ENCODE measurements at places on chromosomes 13 and 19.

DNA sequence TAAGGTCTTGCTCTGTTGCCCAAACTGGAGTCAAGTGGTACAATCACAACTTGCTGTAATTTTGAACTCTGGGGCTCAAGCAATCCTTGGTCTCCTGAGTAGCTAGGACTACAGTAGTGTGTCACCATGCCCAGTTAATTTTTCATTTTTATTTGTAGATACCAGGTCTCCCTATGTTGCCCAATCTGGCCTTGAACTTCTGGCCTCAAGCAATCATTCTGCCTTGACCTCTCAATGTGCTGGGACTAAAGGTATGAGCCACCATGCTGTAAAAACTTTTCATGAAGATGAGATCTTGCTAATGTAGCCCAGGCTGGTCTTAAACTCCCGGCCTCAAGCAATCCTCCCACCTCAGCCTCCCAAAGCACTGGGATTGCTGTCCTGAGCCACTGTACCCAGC, 15.1 kb upstream of the NAA16 start:
- H3K27ac ChIP-seq = no peak overlapping the region
- H3K36me3 ChIP-seq = no peaks in the 10 kb centered on the region
- DNase-seq = no peak
- no peaks in the 10 kb centered on the region for H3K27me3 ChIP-seq

GRCh38 chr13:51112771-51113170, 1.7 kb upstream of the C13orf42 start:
- H3K4me1 ChIP-seq = no peaks in the 10 kb centered on the region
- H3K27ac ChIP-seq = no peak overlapping the region
- no peaks in the 10 kb centered on the region for H3K27me3 ChIP-seq
- no peaks in the 10 kb centered on the region for H3K36me3 ChIP-seq
- DNase-seq = no peak
- no peak overlapping the region for H3K4me3 ChIP-seq

GRCh38 chr19:48330012-48330681, 4.8 kb downstream of the EMP3 start:
- peak overlapping the region; percentile 91 for H3K27ac ChIP-seq
- DNase-seq = peak; percentile 81
- no peaks in the 10 kb centered on the region for H3K27me3 ChIP-seq
- H3K4me3 ChIP-seq = no peak overlapping the region
- no peaks in the 10 kb centered on the region for H3K36me3 ChIP-seq

GRCh38 chr19:12350890-12351197, 14.6 kb downstream of the ZNF442 start:
- H3K4me1 ChIP-seq = no peaks in the 10 kb centered on the region
- no peaks in the 10 kb centered on the region for H3K27me3 ChIP-seq
- H3K36me3 ChIP-seq = no peaks in the 10 kb centered on the region
- DNase-seq = no peak

DNA sequence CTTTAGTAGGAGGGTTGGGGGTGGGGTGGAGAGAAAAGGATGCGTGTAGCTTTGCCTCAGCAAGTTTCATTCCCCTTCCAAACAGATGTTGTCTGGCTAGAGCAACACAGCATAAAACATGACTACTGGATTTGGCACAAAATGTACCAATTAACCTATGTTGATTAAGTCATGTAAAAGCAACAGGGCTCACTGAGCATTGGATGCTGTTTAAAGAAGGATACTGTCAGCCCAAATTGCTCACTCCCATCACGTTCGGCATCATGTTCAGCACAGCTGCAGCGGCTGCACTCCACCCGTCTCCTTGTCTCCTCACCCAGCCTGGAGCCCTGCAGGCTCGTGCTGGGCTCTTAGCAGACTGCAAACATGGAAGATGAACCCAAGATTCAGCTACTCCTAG, 77.5 kb downstream of the DLEU7 start:
- H3K27me3 ChIP-seq = no peaks in the 10 kb centered on the region
- H3K27ac ChIP-seq = no peak overlapping the region
- H3K4me1 ChIP-seq = no peaks in the 10 kb centered on the region
- no peaks in the 10 kb centered on the region for H3K36me3 ChIP-seq
- H3K4me3 ChIP-seq = no peak overlapping the region

- H3K4me3 ChIP-seq = no peak overlapping the region
- H3K4me1 ChIP-seq = no peaks in the 10 kb centered on the region
- no peak for DNase-seq
- H3K36me3 ChIP-seq = no peaks in the 10 kb centered on the region
- H3K27me3 ChIP-seq = no peaks in the 10 kb centered on the region
- H3K27ac ChIP-seq = no peak overlapping the region
Measured at GRCh38 chr13:45167611-45168554, 33.0 kb downstream of the KCTD4 start.

DNA sequence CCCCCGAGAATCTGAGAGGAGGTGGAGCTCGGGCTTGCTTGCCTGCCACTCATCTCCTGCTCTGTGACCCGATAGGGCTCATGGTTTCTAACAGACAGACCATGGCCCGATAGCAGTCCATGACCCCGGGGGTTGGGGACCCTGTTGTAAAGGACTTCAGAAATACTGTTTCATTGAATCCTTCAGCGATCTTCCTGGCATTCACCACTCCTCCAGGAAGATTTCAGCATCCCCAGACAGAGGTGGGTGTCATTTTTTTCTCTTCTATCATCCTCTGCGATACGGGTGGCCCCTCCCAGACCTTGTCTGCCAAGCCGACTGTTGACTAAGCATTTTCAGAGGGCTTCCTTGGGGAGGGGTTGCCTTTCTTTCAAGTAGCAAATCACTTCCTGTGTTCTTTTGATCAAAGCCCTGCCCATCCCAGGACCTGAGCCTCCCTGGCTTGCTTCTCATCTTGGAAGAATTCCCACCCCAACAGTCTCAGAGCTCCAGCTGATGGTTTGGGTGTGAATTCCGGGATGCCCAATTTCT, 1.7 kb downstream of the MYO1F start:
- no peak overlapping the region for H3K4me3 ChIP-seq
- no peaks in the 10 kb centered on the region for H3K27me3 ChIP-seq
- H3K4me1 ChIP-seq = no peaks in the 10 kb centered on the region
- H3K36me3 ChIP-seq = no peaks in the 10 kb centered on the region
- no peak for DNase-seq
- no peak overlapping the region for H3K27ac ChIP-seq

DNA sequence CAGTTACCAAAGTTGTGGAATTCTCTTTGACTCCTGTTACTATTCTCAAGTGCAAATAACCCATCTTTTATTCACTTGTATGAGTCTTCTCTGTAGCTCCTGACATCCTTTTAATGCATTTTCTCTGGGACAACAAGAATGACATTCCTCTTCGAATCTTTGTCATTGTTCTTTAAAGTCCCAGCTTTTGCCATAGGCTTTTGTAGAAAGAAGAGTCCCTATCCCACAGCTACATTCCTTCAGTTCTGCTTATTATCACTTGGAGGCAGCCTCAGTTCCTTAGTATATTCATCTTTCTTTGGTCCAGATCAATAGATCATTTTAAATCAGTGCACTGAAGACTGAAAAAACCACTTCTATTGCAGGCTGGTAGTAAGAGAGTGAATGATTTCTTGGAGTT, 560.2 kb downstream of the DACH1 start:
- H3K4me1 ChIP-seq = no peaks in the 10 kb centered on the region
- no peaks in the 10 kb centered on the region for H3K27me3 ChIP-seq
- DNase-seq = no peak
- H3K36me3 ChIP-seq = no peaks in the 10 kb centered on the region
- H3K27ac ChIP-seq = no peak overlapping the region
- H3K4me3 ChIP-seq = no peak overlapping the region

DNA sequence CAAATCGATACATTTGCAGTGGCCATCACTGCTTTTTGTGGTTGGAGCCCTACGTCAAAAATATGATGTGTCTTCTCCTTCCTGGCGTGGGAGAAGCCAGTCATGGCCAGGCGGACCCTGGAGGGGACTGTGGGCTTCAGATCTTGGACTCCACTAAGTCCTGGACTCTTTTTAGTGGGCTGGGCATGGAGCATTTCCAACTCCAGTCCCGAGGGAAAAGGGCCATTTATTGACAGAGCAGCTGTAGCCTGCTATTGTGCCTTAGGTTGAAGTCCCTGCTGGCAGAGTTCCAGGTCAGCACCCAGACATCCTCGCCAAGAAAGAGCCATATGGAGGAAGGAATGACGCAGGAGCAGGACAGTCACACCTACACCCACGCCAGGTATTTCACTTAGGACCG, 179.2 kb upstream of the ZNF507 start:
- no peak overlapping the region for H3K4me3 ChIP-seq
- H3K27ac ChIP-seq = no peak overlapping the region
- no peaks in the 10 kb centered on the region for H3K27me3 ChIP-seq
- no peaks in the 10 kb centered on the region for H3K4me1 ChIP-seq
- DNase-seq = no peak
- no peaks in the 10 kb centered on the region for H3K36me3 ChIP-seq

DNA sequence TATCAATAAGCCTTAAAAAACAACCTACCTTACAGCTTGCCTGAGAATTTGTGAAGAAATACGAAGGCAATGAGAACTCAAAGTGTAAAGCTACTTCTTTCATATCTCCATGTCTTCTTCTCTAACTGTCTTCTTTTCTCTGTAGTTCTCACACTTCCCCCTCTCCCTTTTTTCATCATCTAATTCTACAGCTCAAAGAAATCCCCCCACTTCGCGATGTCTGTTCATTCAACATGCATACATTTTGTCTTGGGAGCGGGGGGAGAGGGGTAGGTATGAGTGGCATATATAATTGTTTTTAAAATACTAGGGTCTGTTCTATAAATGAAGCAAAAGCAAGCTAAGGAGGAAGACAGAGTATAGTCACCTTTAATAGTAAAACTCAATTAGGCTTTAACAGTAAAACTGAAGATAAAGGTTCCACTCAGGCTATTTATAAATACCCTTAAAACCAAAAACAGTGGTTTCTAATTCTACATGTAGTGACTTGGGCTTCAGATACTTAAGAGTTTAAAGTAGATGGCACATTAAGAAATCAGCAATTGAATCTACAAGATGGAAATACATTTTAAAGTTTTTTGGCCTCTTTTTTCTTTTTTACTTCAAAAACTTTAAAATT, 106.9 kb downstream of the KLF12 start:
- DNase-seq = no peak
- H3K27me3 ChIP-seq = no peaks in the 10 kb centered on the region
- H3K27ac ChIP-seq = no peak overlapping the region
- no peak overlapping the region for H3K4me3 ChIP-seq
- H3K4me1 ChIP-seq = no peaks in the 10 kb centered on the region

GRCh38 chr13:97262058-97262457, 39.9 kb downstream of the MBNL2 start:
- peak overlapping the region; percentile 71 for H3K27ac ChIP-seq
- H3K36me3 ChIP-seq = no peaks in the 10 kb centered on the region
- no peak for DNase-seq
- no peak overlapping the region for H3K4me3 ChIP-seq
- no peaks in the 10 kb centered on the region for H3K27me3 ChIP-seq

DNA sequence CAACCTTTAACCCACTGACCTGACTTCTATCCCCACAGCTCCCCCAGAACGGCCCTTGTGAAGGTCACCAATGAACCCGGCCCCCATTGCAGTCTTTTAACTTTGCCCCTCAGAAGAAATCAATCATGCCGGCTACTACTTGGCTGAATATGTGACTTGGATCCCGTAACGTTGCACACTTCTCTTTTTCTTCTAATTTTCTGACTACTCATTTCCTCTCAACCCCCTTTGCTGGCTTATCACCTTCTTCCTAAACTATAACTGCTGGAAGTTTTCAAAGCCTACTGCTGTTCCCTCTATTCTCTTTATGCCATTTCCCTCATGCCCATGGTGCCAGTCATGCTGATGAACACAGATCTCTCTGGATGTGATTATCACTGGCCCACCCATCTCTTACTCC, 367.6 kb downstream of the DNAJC15 start:
- no peaks in the 10 kb centered on the region for H3K36me3 ChIP-seq
- DNase-seq = no peak
- no peak overlapping the region for H3K4me3 ChIP-seq

DNA sequence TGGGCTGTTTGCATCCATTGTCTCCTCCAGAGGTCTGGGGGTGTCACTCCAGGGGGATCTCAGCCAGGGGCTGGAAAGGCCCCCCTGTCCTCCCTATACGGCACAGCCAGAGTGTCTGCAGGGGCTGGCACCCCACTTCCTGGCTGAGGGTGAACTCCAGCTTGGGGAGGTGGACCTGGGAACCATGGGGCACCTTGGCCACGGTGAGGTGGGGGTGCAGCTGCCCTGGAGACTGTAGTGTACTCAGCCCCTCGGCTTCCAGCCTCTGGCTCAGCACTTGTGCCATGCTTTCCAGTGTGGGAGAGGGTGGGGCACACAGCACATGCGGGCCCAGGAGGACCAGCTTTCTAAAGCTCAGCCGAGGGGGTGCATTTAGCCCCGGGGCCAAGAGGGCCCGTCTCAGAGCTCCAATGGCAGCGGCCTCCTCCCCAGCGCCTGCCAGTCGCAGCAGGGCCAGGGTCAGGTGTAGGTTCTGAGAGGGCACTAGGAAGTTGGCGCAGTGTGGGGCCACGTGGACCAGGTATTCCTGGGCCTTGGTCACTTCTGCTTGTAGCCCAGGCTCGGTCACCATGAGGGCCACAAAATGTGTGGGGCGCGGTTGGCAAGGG, 1.4 kb downstream of the LENG9 start:
- H3K4me3 ChIP-seq = no peak overlapping the region
- H3K36me3 ChIP-seq = no peaks in the 10 kb centered on the region
- H3K4me1 ChIP-seq = no peaks in the 10 kb centered on the region

- H3K36me3 ChIP-seq = no peaks in the 10 kb centered on the region
- no peak overlapping the region for H3K27ac ChIP-seq
- DNase-seq = no peak
- no peaks in the 10 kb centered on the region for H3K27me3 ChIP-seq
- no peaks in the 10 kb centered on the region for H3K4me1 ChIP-seq
Measured at GRCh38 chr19:948842-949496, 23.1 kb downstream of the ARID3A start.

GRCh38 chr19:49167857-49168409, 10.3 kb downstream of the TRPM4 start:
- no peaks in the 10 kb centered on the region for H3K4me1 ChIP-seq
- H3K4me3 ChIP-seq = no peak overlapping the region
- no peaks in the 10 kb centered on the region for H3K36me3 ChIP-seq
- H3K27ac ChIP-seq = no peak overlapping the region
- DNase-seq = no peak

GRCh38 chr19:10516064-10516385, 1.2 kb downstream of the S1PR5 start:
- H3K36me3 ChIP-seq = no peaks in the 10 kb centered on the region
- peaks cover 9% of the 10 kb centered on the region for H3K27me3 ChIP-seq
- no peak overlapping the region for H3K4me3 ChIP-seq
- DNase-seq = no peak

- H3K27ac ChIP-seq = peak overlapping the region; percentile 96
- H3K4me1 ChIP-seq = peaks cover 10% of the 10 kb centered on the region
- H3K36me3 ChIP-seq = no peaks in the 10 kb centered on the region
- no peaks in the 10 kb centered on the region for H3K27me3 ChIP-seq
Measured at GRCh38 chr13:40152145-40152544, 496.7 kb downstream of the COG6 start.

DNA sequence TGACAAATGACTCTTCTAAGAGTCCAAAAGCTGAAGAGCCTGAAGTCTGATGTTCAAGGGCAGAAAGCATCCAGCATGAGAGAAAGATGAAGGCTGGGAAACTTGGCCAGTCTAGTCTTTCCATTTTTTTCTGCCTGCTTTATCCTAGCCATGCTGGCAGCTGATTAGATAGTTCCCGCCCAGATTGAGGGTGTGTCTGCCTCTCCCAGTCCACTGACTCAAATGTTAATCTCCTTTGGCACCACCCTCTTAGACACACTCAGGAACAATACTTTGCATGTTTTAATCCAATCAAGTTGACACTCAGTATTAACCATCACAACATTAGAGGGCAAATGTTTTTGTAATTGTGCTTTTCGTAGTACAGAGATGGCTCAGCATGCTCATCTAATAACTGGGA, 267.5 kb upstream of the KLHL1 start:
- no peaks in the 10 kb centered on the region for H3K36me3 ChIP-seq
- H3K27me3 ChIP-seq = no peaks in the 10 kb centered on the region
- no peaks in the 10 kb centered on the region for H3K4me1 ChIP-seq

- no peaks in the 10 kb centered on the region for H3K27me3 ChIP-seq
- no peak for DNase-seq
- H3K27ac ChIP-seq = peak overlapping the region; percentile 100
- H3K4me3 ChIP-seq = no peak overlapping the region
Measured at GRCh38 chr13:110310541-110311442, 3.7 kb downstream of the COL4A2 start.

Data from uterus (tissue), 4 donors.